ENCODE measurements at places on chromosomes 11 and 22.

GRCh38 chr11:21121991-21122390 lies 452.6 kb downstream of the NELL1 start:
- no peaks in the 10 kb centered on the region for H3K36me3 ChIP-seq
- no peak overlapping the region for H3K27ac ChIP-seq
- no peak for DNase-seq
- no peak overlapping the region for H3K4me3 ChIP-seq

GRCh38 chr11:117319214-117319840 lies 3.3 kb upstream of the BACE1 start:
- no peaks in the 10 kb centered on the region for H3K36me3 ChIP-seq
- peaks cover 23% of the 10 kb centered on the region for H3K4me1 ChIP-seq
- no peak overlapping the region for H3K4me3 ChIP-seq
- DNase-seq: no peak

GRCh38 chr11:108302121-108302785 lies 79.4 kb downstream of the ATM start:
- no peaks in the 10 kb centered on the region for H3K4me1 ChIP-seq
- no peak overlapping the region for H3K4me3 ChIP-seq
- DNase-seq: no peak
- peaks cover 87% of the 10 kb centered on the region for H3K36me3 ChIP-seq
- no peaks in the 10 kb centered on the region for H3K27me3 ChIP-seq
- H3K27ac ChIP-seq: no peak overlapping the region

- H3K27me3 ChIP-seq: no peaks in the 10 kb centered on the region
- no peak overlapping the region for H3K27ac ChIP-seq
- H3K4me1 ChIP-seq: no peaks in the 10 kb centered on the region
- H3K36me3 ChIP-seq: no peaks in the 10 kb centered on the region
- no peak for DNase-seq
- H3K4me3 ChIP-seq: no peak overlapping the region
Measured at GRCh38 chr11:84146826-84147225, 860.7 kb upstream of the CCDC90B start.

DNA sequence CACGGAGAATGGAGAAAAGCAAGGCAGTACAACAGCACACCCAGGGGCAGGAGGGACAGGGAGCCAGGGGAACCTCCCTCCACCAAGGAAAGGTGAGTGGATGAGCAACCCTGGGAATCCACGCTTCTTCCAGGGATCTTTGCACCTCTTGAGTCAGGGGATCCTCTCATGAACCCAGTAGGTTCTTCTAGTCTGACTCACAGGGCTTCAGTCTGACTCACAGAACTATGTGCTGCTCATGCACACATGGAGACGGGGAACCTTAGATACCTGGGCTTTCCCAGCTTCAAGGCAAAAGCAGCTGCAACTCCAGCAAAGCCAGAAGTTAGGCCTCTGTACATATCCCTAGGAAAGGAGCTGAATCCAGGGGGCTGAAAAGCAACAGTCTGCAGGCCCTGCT lies 1021.4 kb upstream of the TENM4 start:
- no peaks in the 10 kb centered on the region for H3K27me3 ChIP-seq
- H3K27ac ChIP-seq: no peak overlapping the region
- no peaks in the 10 kb centered on the region for H3K4me1 ChIP-seq
- no peak for DNase-seq

- peak overlapping the region; percentile 83 for H3K4me3 ChIP-seq
- H3K36me3 ChIP-seq: no peaks in the 10 kb centered on the region
- H3K27me3 ChIP-seq: no peaks in the 10 kb centered on the region
- H3K27ac ChIP-seq: peak overlapping the region; percentile 97
Measured at GRCh38 chr22:38202437-38203089, 769 bp downstream of the MAFF start.

DNA sequence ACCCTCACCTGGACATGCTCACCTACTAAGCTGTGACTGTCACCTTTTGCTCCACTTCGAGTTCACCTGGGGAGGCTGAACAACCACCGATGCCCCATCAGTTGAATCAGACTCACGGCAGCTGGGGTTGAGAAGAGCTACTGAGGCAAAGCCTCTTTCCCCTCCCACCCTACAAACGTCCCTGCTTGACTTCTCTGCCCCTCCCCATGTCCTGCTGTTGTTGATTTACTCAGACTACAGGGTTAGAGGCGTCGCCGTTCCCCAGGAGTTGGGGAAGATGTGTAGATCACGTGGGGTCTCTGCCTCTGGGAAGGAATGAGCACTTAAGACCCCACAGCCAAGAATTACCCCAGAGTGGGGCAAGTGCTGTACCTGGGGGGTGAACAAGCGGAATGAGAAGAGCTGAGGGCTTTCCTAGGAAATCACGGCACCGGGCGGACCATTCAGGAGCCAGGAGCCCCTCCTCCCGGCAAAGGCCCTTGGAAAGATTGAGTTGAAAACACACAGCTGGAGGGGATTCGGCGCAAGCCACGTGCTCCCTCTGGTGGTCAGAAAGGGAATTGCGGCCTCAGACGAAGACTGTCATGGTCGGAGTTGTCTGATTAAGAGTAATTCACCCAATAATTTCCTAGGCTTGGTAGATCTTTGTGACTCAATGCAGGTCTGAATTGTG lies 7.0 kb downstream of the FXYD2 start:
- DNase-seq: peak; percentile 82
- H3K36me3 ChIP-seq: no peaks in the 10 kb centered on the region
- peak overlapping the region; percentile 36 for H3K4me3 ChIP-seq
- peak overlapping the region; percentile 49 for H3K27ac ChIP-seq

DNA sequence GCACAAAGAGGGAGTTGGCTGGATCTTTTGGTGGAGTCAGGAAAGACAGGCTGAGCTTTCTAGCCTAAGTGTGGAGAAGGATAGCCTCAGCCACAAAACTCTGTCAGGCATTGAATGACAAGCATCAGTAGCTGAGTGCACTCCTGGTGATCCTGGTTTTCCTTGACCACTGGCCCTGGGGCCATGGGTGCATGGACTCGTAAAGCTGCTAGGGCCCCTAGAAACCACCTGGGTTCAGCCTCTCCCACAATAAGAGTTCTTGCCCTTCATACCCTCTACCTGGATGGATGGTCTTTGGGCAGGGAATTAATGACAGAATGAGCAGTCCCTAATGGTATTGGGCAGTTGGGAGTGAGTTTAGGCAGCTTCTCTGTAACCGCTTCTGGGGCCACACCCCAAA lies 22.9 kb downstream of the TUB start:
- H3K27ac ChIP-seq: no peak overlapping the region
- no peak overlapping the region for H3K4me3 ChIP-seq
- no peak for DNase-seq
- no peaks in the 10 kb centered on the region for H3K27me3 ChIP-seq
- H3K4me1 ChIP-seq: peaks cover 45% of the 10 kb centered on the region

GRCh38 chr11:62786318-62787004 lies 741 bp upstream of the TMEM179B start:
- peaks cover 62% of the 10 kb centered on the region for H3K4me1 ChIP-seq
- peak; percentile 91 for DNase-seq
- H3K36me3 ChIP-seq: peaks cover 36% of the 10 kb centered on the region
- H3K4me3 ChIP-seq: peak overlapping the region; percentile 99
- no peaks in the 10 kb centered on the region for H3K27me3 ChIP-seq

GRCh38 chr22:24338726-24339451 lies 68.3 kb downstream of the SPECC1L start:
- H3K36me3 ChIP-seq: peaks cover 89% of the 10 kb centered on the region
- H3K27ac ChIP-seq: peak overlapping the region; percentile 80

DNA sequence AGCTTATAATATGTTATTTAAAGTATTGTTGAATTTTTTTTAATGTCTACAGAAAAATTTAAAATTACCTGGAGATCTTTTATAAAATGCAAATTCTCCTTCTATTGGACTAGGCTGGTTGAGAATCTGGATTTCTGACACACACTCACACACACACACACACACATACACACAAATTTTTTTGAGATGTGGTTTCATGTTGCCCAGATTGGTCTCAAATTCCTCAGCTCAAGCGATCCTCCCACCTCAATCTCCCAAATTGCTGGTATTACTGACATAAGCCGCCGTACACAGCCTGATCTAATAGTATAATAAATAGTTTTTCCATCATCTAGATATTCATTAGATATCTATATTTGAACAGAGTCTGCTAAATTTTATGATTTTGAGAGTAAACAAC lies 4.5 kb upstream of the RFPL1 start:
- H3K27me3 ChIP-seq: peaks cover 52% of the 10 kb centered on the region
- H3K27ac ChIP-seq: no peak overlapping the region
- no peak overlapping the region for H3K4me3 ChIP-seq
- no peaks in the 10 kb centered on the region for H3K4me1 ChIP-seq
- no peaks in the 10 kb centered on the region for H3K36me3 ChIP-seq
- no peak for DNase-seq

- DNase-seq: no peak
- no peak overlapping the region for H3K27ac ChIP-seq
- no peaks in the 10 kb centered on the region for H3K27me3 ChIP-seq
- no peak overlapping the region for H3K4me3 ChIP-seq
Measured at GRCh38 chr11:46127150-46127638, 5.9 kb upstream of the PHF21A start.

DNA sequence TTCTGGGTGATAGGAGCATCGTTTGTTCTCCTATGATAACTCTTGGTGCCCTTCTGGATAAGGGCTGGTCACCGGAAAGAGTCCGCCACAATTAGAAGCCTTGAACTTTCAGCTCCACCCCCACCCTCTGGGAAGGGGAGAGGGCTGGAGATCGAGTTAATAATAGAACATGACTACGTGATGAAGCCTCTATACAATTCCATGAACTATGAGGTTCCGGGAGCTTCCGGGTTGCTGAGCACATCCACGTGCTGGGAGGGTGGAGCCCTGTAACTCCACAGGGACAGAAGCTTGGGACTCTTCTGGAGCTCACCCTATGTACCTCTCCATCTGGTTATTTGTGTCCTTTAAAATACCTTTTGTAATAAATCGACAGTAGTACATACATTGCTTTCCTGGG lies 40.3 kb downstream of the ARHGAP42 start:
- H3K27me3 ChIP-seq: no peaks in the 10 kb centered on the region
- H3K27ac ChIP-seq: peak overlapping the region; percentile 67
- H3K4me1 ChIP-seq: peaks cover 60% of the 10 kb centered on the region
- H3K4me3 ChIP-seq: peak overlapping the region; percentile 29
- no peaks in the 10 kb centered on the region for H3K36me3 ChIP-seq

- H3K27ac ChIP-seq: no peak overlapping the region
- H3K27me3 ChIP-seq: no peaks in the 10 kb centered on the region
- DNase-seq: no peak
- H3K4me1 ChIP-seq: no peaks in the 10 kb centered on the region
Measured at GRCh38 chr11:22049276-22049675, 143.6 kb upstream of the ANO5 start.

- no peak overlapping the region for H3K27ac ChIP-seq
- H3K36me3 ChIP-seq: peaks cover 6% of the 10 kb centered on the region
- H3K4me1 ChIP-seq: no peaks in the 10 kb centered on the region
- H3K27me3 ChIP-seq: no peaks in the 10 kb centered on the region
Measured at GRCh38 chr22:47053726-47054141, 291.3 kb downstream of the TBC1D22A start.

- DNase-seq: no peak
- H3K27ac ChIP-seq: no peak overlapping the region
- H3K4me3 ChIP-seq: no peak overlapping the region
- no peaks in the 10 kb centered on the region for H3K36me3 ChIP-seq
- peaks cover 72% of the 10 kb centered on the region for H3K27me3 ChIP-seq
Measured at GRCh38 chr22:39907047-39907446, 6.2 kb downstream of the GRAP2 start.

- H3K27me3 ChIP-seq: no peaks in the 10 kb centered on the region
- no peak overlapping the region for H3K4me3 ChIP-seq
- H3K27ac ChIP-seq: no peak overlapping the region
- H3K36me3 ChIP-seq: peaks cover 54% of the 10 kb centered on the region
Measured at GRCh38 chr11:111714522-111714921, 51.7 kb downstream of the PPP2R1B start.

DNA sequence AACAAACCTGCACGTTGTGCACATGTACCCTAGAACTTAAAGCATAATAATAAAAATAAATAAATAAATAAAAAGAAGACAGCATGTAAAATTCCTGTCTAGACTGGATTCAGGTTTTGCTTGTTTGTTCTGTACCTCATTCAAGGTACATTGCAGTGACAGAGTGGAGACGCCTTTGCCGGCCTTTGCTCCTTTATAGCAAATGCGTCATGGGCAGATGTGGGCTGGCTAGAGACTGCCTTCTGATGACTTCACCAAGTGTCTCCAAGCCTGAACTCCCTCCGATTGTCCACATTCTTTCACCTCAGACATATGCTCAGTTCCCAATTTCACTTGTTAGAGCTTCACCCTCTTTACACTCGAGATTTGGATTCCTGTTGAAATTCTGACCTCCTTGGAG lies 147.8 kb upstream of the ARHGAP20 start:
- peaks cover 8% of the 10 kb centered on the region for H3K27me3 ChIP-seq
- no peaks in the 10 kb centered on the region for H3K36me3 ChIP-seq
- no peak overlapping the region for H3K4me3 ChIP-seq
- DNase-seq: no peak
- no peak overlapping the region for H3K27ac ChIP-seq
- H3K4me1 ChIP-seq: peaks cover 4% of the 10 kb centered on the region

- H3K4me3 ChIP-seq: no peak overlapping the region
- DNase-seq: no peak
- no peaks in the 10 kb centered on the region for H3K4me1 ChIP-seq
- H3K27me3 ChIP-seq: no peaks in the 10 kb centered on the region
Measured at GRCh38 chr11:74288161-74288560, 23.3 kb downstream of the P4HA3 start.

DNA sequence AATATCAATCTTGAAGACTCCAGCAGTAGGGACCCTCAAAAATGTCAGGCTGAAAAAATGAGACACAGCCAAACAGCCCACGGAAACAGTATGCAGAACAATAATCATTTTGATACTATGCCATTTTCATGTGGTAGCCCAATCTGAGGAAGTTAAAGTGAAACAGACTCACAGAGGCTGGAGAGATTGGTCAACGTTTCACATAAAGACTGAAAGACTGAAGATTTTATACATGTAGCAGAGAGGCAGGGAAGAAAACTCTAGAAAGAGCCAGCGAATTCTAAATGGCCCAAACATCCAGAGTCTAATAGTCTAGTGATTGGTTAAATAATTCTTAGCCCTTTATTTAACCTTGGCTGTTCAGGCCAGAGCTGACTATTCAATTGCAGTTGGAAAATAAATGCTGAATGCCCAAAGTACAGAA lies 49.4 kb downstream of the MAML2 start:
- DNase-seq: no peak
- H3K36me3 ChIP-seq: no peaks in the 10 kb centered on the region
- peaks cover 30% of the 10 kb centered on the region for H3K4me1 ChIP-seq
- no peaks in the 10 kb centered on the region for H3K27me3 ChIP-seq
- H3K27ac ChIP-seq: peak overlapping the region; percentile 56
- H3K4me3 ChIP-seq: peak overlapping the region; percentile 38

DNA sequence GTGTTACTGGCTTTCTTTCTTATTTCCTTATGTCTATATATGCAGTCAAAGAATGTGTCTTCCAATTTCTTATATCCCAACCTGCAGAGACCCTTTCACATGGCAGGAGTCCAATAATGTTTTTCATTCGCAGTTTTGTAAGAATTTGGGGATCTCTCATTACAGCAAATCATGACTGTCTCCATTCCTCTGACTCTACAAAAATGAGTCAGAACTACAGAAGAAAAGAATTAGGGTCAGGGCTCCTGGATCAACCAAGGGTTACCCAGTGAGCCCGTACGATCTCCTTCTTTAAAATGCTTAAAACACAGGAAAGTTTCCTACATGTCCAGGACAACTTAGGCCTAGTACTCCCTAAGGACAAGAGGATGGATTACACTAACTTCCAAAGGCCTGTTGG lies 42.2 kb downstream of the RPUSD4 start:
- no peak for DNase-seq
- H3K27ac ChIP-seq: no peak overlapping the region
- H3K4me3 ChIP-seq: no peak overlapping the region
- no peaks in the 10 kb centered on the region for H3K4me1 ChIP-seq

GRCh38 chr11:133793271-133794035 lies 51.9 kb downstream of the SPATA19 start:
- DNase-seq: no peak
- H3K4me3 ChIP-seq: no peak overlapping the region
- H3K36me3 ChIP-seq: no peaks in the 10 kb centered on the region
- H3K27ac ChIP-seq: no peak overlapping the region
- peaks cover 38% of the 10 kb centered on the region for H3K27me3 ChIP-seq
- H3K4me1 ChIP-seq: no peaks in the 10 kb centered on the region
